NCI-H1694 (cell line): ENCODE measurements at places on chromosomes 5 and 9.

DNA sequence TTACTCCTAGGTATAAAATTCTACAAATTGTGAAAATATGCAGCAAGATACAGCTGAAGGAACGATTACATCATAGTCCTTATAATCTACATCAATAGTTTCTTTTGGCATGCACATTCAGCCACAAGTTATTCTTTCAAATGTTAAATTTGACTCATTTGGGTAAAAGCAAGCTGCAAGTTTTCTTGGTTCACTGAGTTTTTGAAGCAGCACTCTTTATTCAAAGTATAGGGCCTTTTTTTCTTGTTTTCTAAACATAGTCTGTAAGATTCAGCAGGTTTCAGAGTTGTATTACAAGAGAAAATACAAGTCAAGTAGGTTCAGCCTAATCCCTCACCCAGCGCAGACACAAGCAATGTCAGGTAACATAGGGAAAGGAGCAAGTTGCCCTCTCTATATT is 981.5 kb downstream of the PTPRD start:
- DNase-seq, result no peak

DNA sequence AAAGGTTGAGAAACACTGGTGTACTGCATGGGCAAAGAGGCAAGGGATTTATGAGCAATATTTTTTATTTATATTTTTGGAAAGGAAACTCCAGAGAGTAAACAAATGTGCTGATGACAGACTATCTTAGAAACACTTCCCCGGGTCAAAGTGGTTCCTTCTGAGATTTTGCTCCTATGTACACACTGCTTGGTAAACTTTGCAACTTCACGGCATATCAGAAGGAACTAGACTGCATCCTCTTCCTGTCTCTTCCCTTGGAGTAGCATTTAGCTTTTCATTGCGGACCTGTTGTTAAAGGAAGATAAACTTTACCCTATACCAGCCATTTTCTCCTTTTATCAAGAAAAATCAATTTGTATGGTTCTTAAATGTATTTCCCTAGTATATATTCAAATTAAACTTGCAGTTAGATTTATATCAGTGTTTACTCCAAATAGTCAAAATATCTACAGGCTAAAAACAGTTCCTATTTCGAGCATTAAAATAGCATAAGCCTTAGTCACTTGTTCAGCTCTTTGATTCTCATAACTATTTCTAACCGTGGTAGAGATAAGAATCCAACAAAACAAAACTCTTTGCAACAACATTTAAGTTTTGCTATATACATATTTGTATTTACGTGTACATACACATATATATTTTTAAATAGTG is 48.0 kb upstream of the LRRC19 start:
- DNase-seq, result no peak

DNA sequence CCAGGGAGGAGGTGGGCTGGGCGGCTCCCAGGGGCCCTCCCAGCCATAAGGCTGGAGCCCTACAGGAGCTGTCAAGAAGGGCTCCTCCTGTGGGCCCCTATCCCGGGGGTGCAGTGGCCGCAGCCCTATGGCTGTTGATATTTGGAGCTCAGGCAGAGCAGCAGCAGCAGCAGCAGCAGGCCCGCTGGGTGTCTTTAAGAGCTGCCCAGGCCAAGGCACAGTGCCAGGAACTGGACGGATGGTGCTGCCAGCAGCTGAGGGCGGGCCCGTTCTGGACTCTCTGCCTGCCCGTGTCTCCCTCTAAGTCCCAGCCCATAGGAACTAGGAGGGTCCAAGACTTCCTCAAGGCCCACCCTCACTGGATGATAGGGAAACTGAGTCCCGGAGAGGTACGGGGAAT is 3.6 kb downstream of the AK1 start:
- no peak for DNase-seq

- DNase-seq, result no peak
Measured at GRCh38 chr5:67693956-67694809, 497.6 kb upstream of the CD180 start.

DNA sequence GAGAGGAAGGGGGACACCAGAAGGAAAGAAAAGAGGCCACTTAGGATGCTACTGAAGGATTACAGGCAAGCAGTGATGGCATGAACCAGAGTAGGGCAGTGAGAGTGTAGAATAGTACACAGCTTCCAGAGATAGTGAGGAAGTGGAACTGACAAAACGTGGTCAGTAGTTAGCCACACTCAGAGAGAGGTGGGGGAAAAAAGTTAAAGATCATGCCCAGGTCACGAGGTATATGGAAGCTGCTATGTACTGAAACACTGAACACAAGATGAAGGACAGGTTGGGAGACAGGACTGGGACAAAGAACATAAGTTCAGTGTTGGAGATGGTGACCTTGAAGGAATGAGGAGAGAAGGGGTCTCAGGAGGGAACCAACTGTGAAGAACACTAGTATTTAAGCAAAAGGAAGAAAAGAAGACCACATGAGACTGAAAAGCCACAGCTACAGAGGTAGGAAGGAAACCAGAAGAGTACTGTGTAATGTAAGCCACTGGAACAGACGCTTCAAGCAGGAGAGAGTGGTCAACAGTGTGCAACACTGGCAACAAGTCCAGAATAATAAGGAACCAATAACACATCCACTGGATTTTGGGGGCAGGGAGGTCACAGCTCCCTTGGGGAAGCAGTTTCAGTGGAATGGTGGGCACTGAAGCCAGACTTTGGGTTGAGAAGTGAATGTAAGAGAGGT is 45.5 kb downstream of the ELL2 start:
- no peak for DNase-seq

- DNase-seq, result peak; percentile 57
Measured at GRCh38 chr9:88173378-88173999, 35.2 kb upstream of the SPATA31C2 start.

DNA sequence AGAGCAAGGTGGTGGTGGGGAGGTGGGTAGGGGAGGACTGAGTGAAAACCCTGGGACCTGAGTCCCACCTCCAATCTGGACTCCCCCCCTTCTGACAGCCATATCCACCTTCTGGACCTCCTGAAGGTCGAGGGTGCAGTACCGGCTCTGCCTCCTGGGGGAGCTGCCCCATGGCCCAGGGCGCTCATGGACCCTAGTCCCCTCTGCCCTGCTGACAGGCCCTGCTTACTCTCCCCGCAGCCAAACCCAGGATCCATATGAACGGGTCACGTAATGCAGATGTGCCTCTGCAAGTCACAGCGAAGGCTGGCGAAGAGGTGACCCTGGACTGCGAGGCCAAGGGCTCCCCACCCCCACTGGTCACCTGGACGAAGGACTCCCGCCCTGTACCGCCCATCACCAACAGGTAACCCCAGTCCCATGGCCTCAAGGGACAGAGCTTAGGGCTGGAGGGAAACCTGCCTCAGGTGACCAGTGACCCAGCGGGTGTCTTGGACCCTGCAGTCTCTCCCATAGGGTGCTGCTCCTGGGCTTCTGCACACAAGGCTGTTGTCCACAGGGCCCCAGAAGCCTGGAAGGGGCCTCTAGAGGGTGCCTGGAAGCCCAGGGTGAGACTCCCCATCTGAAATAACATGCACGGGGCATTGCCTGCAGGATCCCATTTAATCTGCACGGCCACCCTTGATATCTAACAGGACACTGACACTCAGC is 61.7 kb downstream of the HMCN2 start:
- DNase-seq, result no peak

- no peak for DNase-seq
Measured at GRCh38 chr9:126522612-126523356, 90.9 kb upstream of the LMX1B start.

DNA sequence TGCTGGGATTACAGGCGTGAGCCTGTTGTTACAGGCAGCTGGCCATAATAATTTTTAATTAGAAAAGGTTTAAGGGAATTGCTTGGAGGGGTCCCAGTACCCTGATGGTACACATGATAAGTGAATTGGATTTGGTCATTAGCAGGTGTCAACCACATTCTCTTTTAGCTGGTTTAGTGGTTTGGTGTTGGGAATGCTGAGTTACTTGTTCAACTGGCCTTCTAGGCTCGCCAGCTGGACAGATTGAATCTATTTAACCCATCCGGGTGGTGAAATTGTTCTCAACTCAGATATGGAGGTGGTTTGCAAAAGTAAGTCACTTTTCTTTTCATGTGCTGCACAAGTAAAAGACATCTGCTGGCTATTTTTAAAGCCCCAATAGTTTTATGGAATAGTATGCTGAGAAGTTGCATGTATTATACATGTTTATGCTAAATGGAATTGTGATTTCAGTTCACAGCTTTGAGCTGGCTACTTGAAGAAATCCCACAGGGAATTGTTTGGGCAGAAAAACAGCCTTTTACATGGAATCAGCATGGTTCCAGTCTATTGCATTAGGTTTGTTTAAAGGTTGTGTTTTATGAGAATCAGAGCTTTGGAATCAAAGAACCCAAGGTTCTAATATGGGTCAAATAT is 149.8 kb upstream of the SLC28A3 start:
- no peak for DNase-seq

DNA sequence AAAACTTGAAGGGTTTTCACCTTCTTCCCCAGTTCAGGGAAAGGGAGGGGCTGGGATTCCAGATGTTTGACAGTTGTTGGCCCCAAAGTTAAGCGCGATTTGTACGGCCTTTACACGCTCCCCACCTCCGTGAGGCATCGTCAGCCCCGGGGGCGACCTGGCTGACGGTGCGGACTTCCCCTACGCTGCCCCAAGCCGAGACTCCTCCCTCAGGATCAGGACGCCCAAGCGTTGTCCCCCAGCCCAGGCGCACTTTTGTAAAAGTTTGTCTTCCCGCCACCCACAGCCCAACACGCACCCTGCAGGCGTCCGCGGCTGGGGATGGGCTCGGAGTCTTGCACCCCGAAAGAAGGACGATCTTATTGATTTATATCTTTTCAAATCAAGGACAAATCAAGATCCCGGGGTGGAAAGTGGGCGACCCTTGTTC is 713 bp downstream of the MOB3B start:
- DNase-seq, result no peak

- no peak for DNase-seq
Measured at GRCh38 chr5:178301641-178302040, 69.0 kb upstream of the PHYKPL start.

GRCh38 chr9:72012646-72013045 is 47.8 kb downstream of the C9orf57 start:
- no peak for DNase-seq

DNA sequence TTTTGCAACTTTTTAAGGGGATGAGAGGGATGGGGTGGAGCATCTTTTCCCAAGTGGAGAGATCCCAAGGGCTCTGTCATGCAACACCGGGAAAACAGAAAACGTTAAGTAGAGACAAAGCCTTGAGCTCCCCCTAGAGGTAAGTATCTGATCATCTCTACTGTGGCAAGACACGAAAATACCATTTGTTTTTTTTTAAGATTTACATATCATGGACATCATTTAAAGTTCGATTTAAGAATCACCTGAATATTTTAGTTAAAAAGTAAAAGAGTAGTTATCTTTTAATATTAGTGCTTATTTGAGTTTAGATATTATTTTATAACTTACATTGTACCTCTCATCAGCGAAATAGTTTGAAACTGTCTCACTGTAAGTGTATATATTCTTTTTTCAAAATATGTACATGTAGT is 200.4 kb downstream of the LRRC70 start:
- peak; percentile 54 for DNase-seq

- no peak for DNase-seq
Measured at GRCh38 chr5:176620333-176620981, 9.9 kb downstream of the SNCB start.

GRCh38 chr9:97505845-97506244 is 4.4 kb downstream of the TMOD1 start:
- no peak for DNase-seq

GRCh38 chr9:129630967-129631673 is 5.2 kb downstream of the NTMT1 start:
- DNase-seq, result no peak

- no peak for DNase-seq
Measured at GRCh38 chr5:142527234-142527633, 158.7 kb downstream of the FGF1 start.

DNA sequence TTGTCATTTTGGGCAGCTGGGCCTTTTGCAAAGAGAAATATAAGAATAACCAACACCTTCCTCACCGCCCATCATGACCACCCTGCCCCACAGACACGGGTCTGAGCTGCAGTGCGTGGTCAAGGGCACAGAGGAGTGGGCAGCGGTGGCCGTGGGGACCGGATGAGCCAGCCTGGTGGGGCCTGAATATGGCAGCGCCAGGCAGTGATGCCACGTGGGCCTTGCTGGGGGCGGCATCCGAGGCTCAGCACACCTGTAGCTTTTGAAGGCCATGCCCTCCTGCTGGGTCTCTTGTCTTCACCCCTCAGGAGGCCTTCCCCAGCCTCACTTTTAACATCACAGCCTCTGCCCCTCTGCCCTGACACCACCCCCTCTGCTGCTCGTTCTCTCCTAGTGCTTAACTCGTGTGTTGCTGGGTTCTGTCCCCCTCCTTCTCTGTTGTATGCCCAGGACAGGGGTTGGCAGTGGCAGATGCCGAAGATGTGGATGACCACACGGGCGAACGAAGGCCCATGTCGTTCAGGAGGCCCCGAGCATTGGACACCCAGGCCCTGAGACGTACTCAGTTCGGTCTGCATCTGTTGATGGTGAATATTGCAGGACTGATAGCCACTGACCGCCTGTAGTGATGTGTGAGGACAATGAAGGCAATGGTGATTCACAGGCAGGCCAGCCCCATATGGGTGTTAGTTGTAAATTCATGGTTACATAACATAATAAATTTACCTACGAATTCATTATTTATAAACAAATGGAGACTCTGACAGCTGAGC is 46.0 kb downstream of the AHRR start:
- DNase-seq, result no peak

DNA sequence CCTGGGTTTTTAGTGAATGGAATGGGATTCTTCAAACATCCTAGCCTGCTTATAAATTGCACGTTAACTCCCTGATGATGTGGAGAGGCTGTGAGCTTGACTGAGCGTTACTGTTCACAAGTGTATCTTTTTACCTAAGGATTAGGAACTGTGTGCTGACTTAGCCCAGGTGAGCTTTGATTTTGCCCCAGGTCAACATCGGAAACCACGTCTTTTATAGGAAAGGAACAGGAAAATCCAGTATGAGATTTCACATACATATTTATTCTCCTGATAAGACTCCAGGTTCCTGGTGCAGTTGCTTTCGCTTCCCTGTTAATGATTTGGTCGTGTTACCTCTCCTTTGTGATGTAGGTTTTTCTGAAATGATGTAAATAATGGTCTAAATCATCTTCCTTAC is 103.2 kb upstream of the BASP1 start:
- no peak for DNase-seq

- no peak for DNase-seq
Measured at GRCh38 chr5:60594715-60595477, 105.1 kb downstream of the DEPDC1B start.

DNA sequence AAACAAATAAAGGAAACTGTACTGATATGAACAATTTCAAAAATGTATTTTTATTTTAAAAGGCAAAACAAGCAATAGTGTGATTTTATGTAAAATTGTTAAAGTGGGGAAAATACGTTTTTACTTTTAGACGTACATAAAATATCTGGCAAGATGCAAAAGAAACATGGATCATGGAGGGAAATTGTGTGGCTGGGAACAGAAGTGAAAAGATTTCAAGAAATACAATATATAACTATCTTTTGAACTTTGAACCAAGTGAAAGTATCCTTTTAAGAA is 1.5 kb upstream of the ZNF367 start:
- DNase-seq, result no peak
